ENCODE measurements at places on chromosomes 5 and 9. TPM values are rescaled to one million over a fixed set of nuclear protein-coding genes. Genes with fewer than 3 reads are reported as not detected.

F2R gene
- total RNA-seq: 170 TPM

DPH7 gene
- total RNA-seq: 25.5 TPM

SLC25A2 gene
- 1.0 TPM for total RNA-seq

CNTNAP3 gene
- total RNA-seq: 0.15 TPM

DEPDC1B gene
- total RNA-seq: 1.7 TPM

TAL2 gene
- total RNA-seq: 0.29 TPM

MAMDC2 gene
- total RNA-seq: 3.2 TPM

SLCO4C1 gene
- not detected for total RNA-seq

GFI1B gene
- not detected for total RNA-seq

PCDHGB1 gene
- 4.4 TPM for total RNA-seq

HTR4 gene
- total RNA-seq: not detected

EDIL3 gene
- total RNA-seq: 40.4 TPM

HTR1A gene
- total RNA-seq: not detected

TBC1D2 gene
- 5.2 TPM for total RNA-seq

PCDHA9 gene
- total RNA-seq: under 0.01 TPM

PCDH12 gene
- total RNA-seq: 0.15 TPM

EGFL7 gene
- total RNA-seq: 6.3 TPM

RNF20 gene
- 30.4 TPM for total RNA-seq

CXCL14 gene
- not detected for total RNA-seq

C9orf43 gene
- total RNA-seq: 0.15 TPM

ZNF883 gene
- 7.9 TPM for total RNA-seq

CPEB4 gene
- 16.0 TPM for total RNA-seq

SPAAR gene
- not detected for total RNA-seq

STRBP gene
- 5.2 TPM for total RNA-seq

PCDHGA11 gene
- total RNA-seq: 23.0 TPM

S1PR3 gene
- total RNA-seq: 12.8 TPM

CPLANE1 gene
- total RNA-seq: 27.6 TPM

AK1 gene
- 85.0 TPM for total RNA-seq

OR1Q1 gene
- not detected for total RNA-seq

EIF4E1B gene
- total RNA-seq: not detected

ADGRD2 gene
- total RNA-seq: not detected

FOXD4L5 gene
- total RNA-seq: 0.15 TPM

SHB gene
- 35.2 TPM for total RNA-seq

PCAT7 gene
- total RNA-seq: not detected

NCBP1 gene
- total RNA-seq: 36.4 TPM

BAAT gene
- not detected for total RNA-seq

PLCXD3 gene
- under 0.01 TPM for total RNA-seq

DCAF12 gene
- total RNA-seq: 11.5 TPM

RELL2 gene
- total RNA-seq: 2.2 TPM

SPINK1 gene
- total RNA-seq: not detected

All from smooth muscle cell of trachea (primary cell).